Sigmoid colon (tissue), 7 donors: ENCODE measurements at places on chromosomes 12 and 14. TPM values are rescaled to one million over a fixed set of nuclear protein-coding genes. Genes with fewer than 3 reads are reported as not detected.

The RTL1 gene
- polyA plus RNA-seq, result not detected

The TCL1B gene
- not detected for polyA plus RNA-seq

The TTC9 gene
- 0.60 TPM for polyA plus RNA-seq

The KRT81 gene
- not detected for polyA plus RNA-seq

The SRRM4 gene
- not detected for polyA plus RNA-seq

- DNase-seq, result no peak
- no peaks in the 10 kb centered on the region for H3K27me3 ChIP-seq
- H3K4me1 ChIP-seq, result no peaks in the 10 kb centered on the region
- no peak overlapping the region for H3K27ac ChIP-seq
Measured at GRCh38 chr14:85276979-85277228, 253.0 kb upstream of the FLRT2 start.

GRCh38 chr14:78005325-78005724 lies 164.8 kb upstream of the NRXN3 start:
- H3K27ac ChIP-seq, result no peak overlapping the region
- H3K4me3 ChIP-seq, result no peak overlapping the region
- DNase-seq, result no peak
- H3K27me3 ChIP-seq, result no peaks in the 10 kb centered on the region
- no peaks in the 10 kb centered on the region for H3K4me1 ChIP-seq
- H3K36me3 ChIP-seq, result no peaks in the 10 kb centered on the region

DNA sequence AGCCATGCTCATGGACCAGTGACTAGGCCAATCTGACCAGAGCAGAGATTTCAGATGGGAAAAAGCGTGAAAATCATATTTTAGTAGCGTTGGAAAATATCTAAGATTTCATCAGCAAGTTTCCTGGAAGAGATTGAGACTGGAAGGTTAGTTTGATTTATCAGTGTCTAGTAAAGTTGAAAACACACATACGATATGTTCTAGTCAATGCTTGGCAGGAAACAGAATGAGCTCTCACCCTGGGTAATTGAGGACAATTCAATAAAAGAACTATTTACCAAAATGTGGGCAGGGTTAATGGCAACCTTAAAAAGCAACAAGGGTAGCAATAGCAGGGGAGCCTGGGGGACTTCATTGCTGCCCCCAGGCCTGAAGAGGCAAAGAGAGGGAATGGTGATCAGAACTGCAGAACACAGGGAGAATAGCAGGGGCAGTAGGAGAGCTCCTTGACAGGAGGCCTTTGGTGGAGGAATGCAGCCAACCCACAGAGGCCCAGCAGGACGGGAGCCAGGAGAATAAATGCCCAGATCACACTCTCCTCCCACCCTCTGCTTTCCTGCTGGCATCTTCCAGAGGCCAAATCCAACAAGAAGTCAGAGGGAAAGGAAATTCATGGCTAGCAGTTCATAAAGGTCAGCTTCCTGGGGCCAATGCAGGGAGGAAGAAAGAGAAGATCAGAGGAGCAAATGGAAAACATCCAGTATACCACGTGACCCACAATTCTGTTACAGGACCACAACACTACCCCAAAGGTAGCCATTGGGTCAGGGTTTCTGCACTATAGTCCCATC lies 27.6 kb upstream of the LRP6 start:
- no peaks in the 10 kb centered on the region for H3K36me3 ChIP-seq
- no peak overlapping the region for H3K27ac ChIP-seq
- DNase-seq, result no peak
- peaks cover 14% of the 10 kb centered on the region for H3K4me1 ChIP-seq

- DNase-seq, result no peak
- no peaks in the 10 kb centered on the region for H3K36me3 ChIP-seq
- no peak overlapping the region for H3K4me3 ChIP-seq
- no peaks in the 10 kb centered on the region for H3K4me1 ChIP-seq
- H3K27me3 ChIP-seq, result no peaks in the 10 kb centered on the region
Measured at GRCh38 chr14:74147571-74147970, 62.8 kb downstream of the LIN52 start.

GRCh38 chr12:129538137-129538536 lies 365.7 kb downstream of the TMEM132D start:
- no peak overlapping the region for H3K4me3 ChIP-seq
- no peak for DNase-seq
- H3K36me3 ChIP-seq, result no peaks in the 10 kb centered on the region
- no peak overlapping the region for H3K27ac ChIP-seq
- H3K27me3 ChIP-seq, result no peaks in the 10 kb centered on the region

DNA sequence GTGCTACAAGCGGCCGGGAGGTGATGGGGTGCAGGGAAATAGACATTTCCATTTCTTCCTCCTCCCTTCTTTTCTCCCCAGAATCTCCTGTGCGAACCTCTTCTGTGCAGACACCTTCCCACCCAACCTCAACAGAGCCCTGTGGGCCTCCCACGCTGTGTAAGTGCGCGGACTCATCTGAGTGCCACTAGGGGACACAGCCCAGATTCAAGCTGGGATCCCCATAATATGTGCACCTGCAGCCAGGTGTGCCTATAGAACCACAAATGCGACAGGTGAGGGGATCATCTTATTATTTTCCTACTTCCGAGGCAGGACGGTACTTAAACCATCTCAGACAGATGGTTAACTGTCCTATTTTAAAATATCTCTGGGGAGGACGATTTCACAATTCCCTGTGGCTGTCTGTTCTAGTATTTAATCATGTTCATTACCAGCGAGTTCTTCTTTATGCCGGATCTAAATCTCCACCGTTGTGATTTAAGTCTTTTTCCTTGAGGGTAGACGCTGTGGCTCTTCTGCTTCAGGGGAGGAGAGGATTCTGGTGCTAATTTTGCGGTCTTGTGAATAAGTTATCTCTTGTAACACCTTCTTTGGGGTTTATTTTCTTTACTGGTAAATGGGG lies 17.2 kb upstream of the CACNA1C start:
- H3K4me3 ChIP-seq, result peak overlapping the region; percentile 26
- peaks cover 60% of the 10 kb centered on the region for H3K4me1 ChIP-seq
- H3K27ac ChIP-seq, result peak overlapping the region; percentile 77
- H3K27me3 ChIP-seq, result no peaks in the 10 kb centered on the region
- H3K36me3 ChIP-seq, result no peaks in the 10 kb centered on the region
- no peak for DNase-seq

GRCh38 chr12:114238808-114239207 lies 167.1 kb downstream of the TBX5 start:
- H3K36me3 ChIP-seq, result no peaks in the 10 kb centered on the region
- H3K4me3 ChIP-seq, result no peak overlapping the region
- no peak overlapping the region for H3K27ac ChIP-seq

GRCh38 chr12:80142640-80143039 lies 43.3 kb downstream of the OTOGL start:
- no peak overlapping the region for H3K4me3 ChIP-seq
- no peaks in the 10 kb centered on the region for H3K36me3 ChIP-seq
- H3K4me1 ChIP-seq, result no peaks in the 10 kb centered on the region
- no peak for DNase-seq

- no peak overlapping the region for H3K27ac ChIP-seq
- H3K27me3 ChIP-seq, result no peaks in the 10 kb centered on the region
- H3K36me3 ChIP-seq, result no peaks in the 10 kb centered on the region
Measured at GRCh38 chr14:49945448-49946319, 52.8 kb downstream of the ARF6 start.

DNA sequence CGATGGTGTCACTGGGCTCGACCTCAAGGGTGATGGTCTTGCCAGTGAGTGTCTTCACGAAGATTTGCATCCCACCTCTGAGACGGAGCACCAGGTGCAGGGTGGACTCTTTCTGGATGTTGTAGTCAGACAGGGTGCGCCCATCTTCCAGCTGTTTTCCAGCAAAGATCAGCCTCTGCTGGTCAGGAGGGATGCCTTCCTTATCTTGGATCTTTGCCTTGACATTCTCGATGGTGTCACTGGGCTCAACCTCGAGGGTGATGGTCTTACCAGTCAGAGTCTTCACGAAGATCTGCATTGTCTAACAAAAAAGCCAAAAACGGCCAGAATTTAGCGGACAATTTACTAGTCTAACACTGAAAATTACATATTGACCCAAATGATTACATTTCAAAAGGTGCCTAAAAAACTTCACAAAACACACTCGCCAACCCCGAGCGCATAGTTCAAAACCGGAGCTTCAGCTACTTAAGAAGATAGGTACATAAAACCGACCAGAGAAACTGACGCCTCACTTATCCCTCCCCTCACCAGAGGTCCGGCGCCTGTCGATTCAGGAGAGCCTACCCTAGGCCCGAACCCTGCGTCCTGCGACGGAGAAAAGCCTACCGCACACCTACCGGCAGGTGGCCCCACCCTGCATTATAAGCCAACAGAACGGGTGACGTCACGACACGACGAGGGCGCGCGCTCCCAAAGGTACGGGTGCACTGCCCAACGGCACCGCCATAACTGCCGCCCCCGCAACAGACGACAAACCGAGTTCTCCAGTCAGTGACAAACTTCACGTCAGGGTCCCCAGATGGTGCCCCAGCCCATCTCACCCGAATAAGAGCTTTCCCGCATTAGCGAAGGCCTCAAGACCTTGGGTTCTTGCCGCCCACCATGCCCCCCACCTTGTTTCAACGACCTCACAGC lies 717 bp downstream of the UBC start:
- H3K4me3 ChIP-seq, result peak overlapping the region; percentile 99
- peaks cover 15% of the 10 kb centered on the region for H3K36me3 ChIP-seq
- no peaks in the 10 kb centered on the region for H3K27me3 ChIP-seq
- H3K27ac ChIP-seq, result peak overlapping the region; percentile 98

- H3K4me1 ChIP-seq, result no peaks in the 10 kb centered on the region
- H3K4me3 ChIP-seq, result no peak overlapping the region
- H3K27ac ChIP-seq, result no peak overlapping the region
- H3K27me3 ChIP-seq, result no peaks in the 10 kb centered on the region
- H3K36me3 ChIP-seq, result no peaks in the 10 kb centered on the region
Measured at GRCh38 chr12:14779834-14780233, 23.4 kb downstream of the WBP11 start.

DNA sequence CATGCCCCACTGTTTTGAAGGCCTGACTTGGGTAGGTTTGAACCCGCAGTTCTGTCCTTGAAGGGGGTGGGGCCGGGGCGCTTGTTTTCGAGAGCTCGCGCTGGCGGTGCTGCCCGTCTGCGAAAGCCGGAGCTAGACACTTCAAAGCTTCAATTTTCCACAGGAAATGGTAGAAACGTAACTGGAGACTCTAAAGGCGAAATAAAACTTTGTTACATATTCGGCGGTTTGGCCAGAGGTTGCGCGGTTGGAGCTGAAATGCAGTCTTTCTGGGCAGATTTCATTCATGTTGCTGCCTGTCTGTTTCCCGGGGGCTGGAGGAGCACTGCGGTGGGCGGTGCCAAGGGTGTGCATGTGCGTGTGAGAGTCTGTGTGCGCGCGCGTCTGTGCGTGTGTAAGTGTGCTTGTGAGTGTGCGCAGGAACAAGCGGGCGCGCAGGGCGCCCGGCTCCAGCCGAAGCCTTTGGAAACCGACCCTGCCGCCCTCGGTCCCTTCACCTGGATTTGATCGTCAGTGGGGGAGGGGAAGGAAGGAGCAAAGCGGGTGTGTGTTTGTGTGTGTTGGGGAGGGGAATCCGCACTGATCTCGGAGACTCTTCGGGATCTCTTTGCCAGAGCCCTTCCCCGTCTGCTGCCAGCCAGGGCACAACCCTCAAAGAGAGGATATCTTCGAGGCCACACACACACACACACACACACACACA lies 227.7 kb upstream of the CRY1 start:
- no peaks in the 10 kb centered on the region for H3K36me3 ChIP-seq
- no peak for DNase-seq
- H3K27ac ChIP-seq, result no peak overlapping the region
- peak overlapping the region; percentile 54 for H3K4me3 ChIP-seq
- H3K4me1 ChIP-seq, result peaks cover 22% of the 10 kb centered on the region
- H3K27me3 ChIP-seq, result peaks cover 26% of the 10 kb centered on the region

- no peak overlapping the region for H3K27ac ChIP-seq
- H3K36me3 ChIP-seq, result no peaks in the 10 kb centered on the region
- no peaks in the 10 kb centered on the region for H3K27me3 ChIP-seq
- H3K4me3 ChIP-seq, result no peak overlapping the region
Measured at GRCh38 chr12:113838896-113839295, 127.2 kb downstream of the RBM19 start.

GRCh38 chr14:50069325-50069724 lies 47.0 kb downstream of the VCPKMT start:
- no peak overlapping the region for H3K27ac ChIP-seq
- H3K36me3 ChIP-seq, result no peaks in the 10 kb centered on the region
- DNase-seq, result no peak

DNA sequence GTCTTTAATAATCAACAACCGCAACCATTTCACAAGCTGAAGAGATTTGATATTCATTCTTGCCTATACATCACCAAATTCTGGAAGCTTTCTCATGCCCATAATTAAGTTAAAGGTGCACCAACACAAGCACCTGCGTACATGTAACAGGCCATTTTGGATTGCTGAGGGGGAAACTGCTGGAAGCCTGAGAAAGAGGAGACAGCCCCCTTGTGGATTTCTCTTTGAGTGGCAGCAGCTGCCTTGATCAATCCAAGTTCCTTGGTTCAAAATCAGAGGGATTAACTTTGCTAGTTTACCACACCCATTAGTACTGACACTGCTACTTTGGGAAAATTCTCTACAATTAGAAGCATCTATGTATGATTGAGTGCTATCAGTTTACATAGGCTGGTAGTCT lies 321.1 kb downstream of the NOVA1 start:
- peaks cover 6% of the 10 kb centered on the region for H3K4me1 ChIP-seq
- no peaks in the 10 kb centered on the region for H3K36me3 ChIP-seq
- H3K27me3 ChIP-seq, result no peaks in the 10 kb centered on the region
- no peak overlapping the region for H3K4me3 ChIP-seq
- no peak for DNase-seq

GRCh38 chr12:52528641-52529143 lies 8.5 kb upstream of the KRT5 start:
- no peak overlapping the region for H3K27ac ChIP-seq
- no peaks in the 10 kb centered on the region for H3K4me1 ChIP-seq
- H3K36me3 ChIP-seq, result no peaks in the 10 kb centered on the region
- no peak overlapping the region for H3K4me3 ChIP-seq
- no peaks in the 10 kb centered on the region for H3K27me3 ChIP-seq

DNA sequence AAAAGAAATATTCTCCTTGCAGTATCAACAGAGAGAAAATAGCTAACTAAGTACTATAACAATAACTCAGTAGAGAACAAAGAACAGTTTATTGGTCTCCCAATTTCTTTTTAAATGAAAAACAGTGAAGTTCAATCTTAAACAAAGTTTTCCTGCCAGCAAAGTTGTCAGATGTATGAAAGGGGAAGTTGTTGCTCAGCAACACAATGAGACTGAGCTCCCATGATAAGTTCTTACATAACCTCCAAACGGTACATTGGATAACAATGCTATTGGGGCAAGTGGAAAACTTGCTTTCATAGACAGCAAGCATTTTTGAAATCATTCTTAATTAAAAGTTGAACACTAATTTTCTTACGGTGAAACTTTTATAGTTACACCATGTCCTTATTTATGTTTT lies 94.9 kb downstream of the ALG10B start:
- H3K27ac ChIP-seq, result no peak overlapping the region
- no peaks in the 10 kb centered on the region for H3K36me3 ChIP-seq

GRCh38 chr12:8037046-8037663 lies 4.6 kb downstream of the FOXJ2 start:
- no peak overlapping the region for H3K4me3 ChIP-seq
- peaks cover 19% of the 10 kb centered on the region for H3K36me3 ChIP-seq
- H3K27me3 ChIP-seq, result no peaks in the 10 kb centered on the region
- H3K4me1 ChIP-seq, result no peaks in the 10 kb centered on the region
- DNase-seq, result no peak
- H3K27ac ChIP-seq, result peak overlapping the region; percentile 73

- no peak overlapping the region for H3K27ac ChIP-seq
- no peak overlapping the region for H3K4me3 ChIP-seq
- DNase-seq, result no peak
- H3K27me3 ChIP-seq, result no peaks in the 10 kb centered on the region
Measured at GRCh38 chr12:85301051-85301450, 21.0 kb downstream of the ALX1 start.

- no peaks in the 10 kb centered on the region for H3K36me3 ChIP-seq
- H3K27me3 ChIP-seq, result no peaks in the 10 kb centered on the region
- no peak overlapping the region for H3K27ac ChIP-seq
- H3K4me3 ChIP-seq, result no peak overlapping the region
Measured at GRCh38 chr12:14322403-14322802, 43.1 kb upstream of the ATF7IP start.
